ENCODE measurements at places on chromosomes 4 and X.

DNA sequence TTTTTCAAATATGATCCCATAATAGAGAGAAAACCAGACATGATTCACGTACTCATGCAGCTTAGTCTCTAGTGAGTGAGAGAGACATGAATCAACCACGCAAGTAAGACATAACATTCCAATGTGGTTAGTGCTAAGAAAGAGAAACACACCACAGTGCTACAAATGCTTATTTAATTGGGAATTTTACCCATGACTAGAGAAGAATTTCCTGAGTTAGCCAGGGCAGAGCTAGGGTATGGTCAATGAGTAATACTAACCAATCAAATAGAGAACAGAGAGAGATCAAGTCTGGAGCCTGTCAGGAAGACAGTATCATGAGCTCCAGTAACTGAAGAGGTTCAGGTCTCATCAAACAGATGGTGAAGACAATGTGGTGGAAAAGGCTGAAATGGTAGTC, 495.2 kb downstream of the PDGFC start:
- no peak for DNase-seq

GRCh38 chr4:113383111-113383785, 333.8 kb downstream of the ANK2 start:
- DNase-seq, result no peak

- DNase-seq, result no peak
These were observed 184.0 kb upstream of the ZFP42 start for GRCh38 chr4:187811591-187811990.

GRCh38 chrX:67104982-67105757, 438.7 kb upstream of the AR start:
- DNase-seq, result no peak

DNA sequence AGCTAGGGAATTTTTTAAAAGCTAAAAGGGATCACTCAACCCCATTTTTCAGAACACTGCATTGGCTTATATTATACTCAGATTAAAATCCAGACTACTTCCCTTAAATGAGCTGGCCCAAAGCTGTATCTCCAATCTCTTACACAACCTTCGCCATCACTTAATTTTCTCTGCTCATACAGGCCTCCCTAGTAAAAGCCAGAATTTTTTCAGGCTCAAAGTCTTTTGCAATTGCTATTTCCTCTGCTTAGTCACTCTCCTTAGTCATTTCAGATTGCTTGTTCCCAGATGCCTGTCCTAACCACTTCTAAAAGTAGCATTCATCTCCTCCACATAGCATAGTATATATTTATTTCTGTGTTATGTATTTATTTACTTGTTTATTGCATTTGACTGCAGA, 1587.9 kb upstream of the ADGRL3 start:
- no peak for DNase-seq

DNA sequence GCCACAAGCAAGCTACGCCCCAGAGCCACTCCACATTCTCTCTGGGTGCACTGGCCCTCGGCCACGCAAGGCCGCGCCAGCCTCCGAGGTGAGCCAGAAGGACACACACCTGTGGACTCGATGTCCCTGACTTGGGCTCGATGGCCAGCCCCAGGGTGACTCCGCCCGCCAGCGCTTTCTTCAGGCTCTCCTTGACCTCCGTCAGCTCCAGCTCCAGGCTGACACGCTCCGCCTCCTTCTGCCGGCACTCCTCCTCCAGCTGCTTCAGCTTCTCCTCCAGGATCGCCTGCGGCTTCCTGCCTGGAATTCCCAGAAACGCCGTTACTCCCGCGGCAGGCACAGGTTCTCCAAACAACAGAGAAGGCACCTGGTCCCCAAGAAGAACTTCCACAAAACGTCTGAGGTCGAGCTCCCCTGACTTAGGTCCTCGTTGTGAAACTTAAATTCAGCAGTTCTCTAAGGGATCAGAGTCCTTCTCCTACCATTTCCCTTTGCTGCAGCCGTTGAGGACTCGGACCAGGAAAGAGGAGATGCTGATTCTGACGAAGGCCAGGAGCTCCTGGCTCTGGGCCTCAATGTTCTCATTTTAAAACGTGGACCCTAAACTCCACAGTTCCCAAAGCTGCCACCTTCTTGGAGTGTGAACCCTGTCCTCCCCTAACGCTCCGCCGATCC, 166.8 kb downstream of the AFAP1 start:
- no peak for DNase-seq

DNA sequence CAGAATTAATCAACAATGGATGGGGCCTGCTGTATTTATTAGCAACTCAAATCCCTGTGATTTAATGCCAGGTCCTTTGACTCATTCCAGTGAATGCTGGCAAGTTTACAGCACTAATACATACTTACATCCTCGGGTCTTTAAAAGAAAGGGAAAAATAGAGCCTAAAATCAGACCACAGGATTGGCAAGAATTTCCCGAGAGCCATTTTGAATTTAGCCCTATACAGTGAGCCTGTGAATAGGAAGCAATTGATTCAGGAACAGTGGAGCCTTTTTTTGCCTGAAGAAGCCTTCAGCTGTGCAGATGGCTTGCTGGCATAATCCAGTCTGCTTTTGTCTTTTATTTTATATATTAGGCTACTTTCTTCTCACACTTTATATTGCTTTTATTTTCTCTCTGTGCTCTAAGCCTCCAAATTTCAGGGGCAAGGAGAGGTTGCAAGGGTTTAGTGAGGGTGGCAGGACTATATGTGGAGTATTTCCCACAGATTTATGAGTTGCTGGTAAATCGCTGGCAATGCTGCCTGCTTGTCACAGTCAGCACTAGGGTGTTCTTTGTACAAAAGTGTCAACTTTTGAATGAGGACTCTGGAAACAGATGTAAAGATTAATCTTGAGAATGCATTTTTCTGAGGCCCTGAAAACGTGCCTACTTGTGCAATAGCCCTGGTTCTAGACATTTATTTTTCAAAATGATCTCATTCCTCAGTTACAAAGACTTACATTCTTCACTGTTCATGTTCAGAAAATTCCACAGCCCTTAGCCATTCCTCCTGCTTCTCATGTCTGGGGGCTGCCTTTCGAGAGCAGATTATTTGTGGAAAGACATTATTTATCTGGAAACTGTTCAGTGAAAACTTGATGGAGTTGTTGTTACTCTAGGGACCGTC, 303.5 kb downstream of the SPRY1 start:
- no peak for DNase-seq

GRCh38 chr4:147396105-147396504, 84.8 kb upstream of the EDNRA start:
- DNase-seq, result no peak

- DNase-seq, result no peak
These were observed 95.8 kb downstream of the SORBS2 start for GRCh38 chr4:185716141-185716551.

- DNase-seq, result no peak
These were observed 95.1 kb downstream of the GATB start for GRCh38 chr4:151665785-151666127.

GRCh38 chr4:56324011-56324610, 63.2 kb downstream of the AASDH start:
- no peak for DNase-seq

GRCh38 chr4:186840771-186841301, 117.2 kb upstream of the FAT1 start:
- no peak for DNase-seq

GRCh38 chr4:7581477-7581876, 146.7 kb upstream of the PSAPL1 start:
- peak; percentile 17 for DNase-seq

DNA sequence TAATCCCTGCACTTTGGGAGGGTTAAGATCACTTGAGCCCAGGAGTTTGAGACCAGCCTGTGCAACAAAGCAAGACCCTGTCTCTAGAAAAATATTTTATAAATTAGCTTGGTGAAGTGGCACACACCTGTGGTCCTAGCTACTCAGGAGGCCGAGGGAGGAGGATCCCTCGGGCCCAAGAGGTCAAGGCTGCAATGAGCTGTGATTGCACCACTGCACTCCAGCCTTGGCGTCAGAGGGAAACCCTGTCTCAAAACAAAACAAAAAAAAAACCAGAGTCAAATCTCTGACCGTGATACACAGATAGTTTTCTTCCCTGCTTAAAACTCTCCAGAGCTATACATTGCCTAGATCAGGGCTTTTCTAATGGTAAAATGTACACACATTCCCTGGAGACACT, 53.5 kb downstream of the CHST7 start:
- no peak for DNase-seq

DNA sequence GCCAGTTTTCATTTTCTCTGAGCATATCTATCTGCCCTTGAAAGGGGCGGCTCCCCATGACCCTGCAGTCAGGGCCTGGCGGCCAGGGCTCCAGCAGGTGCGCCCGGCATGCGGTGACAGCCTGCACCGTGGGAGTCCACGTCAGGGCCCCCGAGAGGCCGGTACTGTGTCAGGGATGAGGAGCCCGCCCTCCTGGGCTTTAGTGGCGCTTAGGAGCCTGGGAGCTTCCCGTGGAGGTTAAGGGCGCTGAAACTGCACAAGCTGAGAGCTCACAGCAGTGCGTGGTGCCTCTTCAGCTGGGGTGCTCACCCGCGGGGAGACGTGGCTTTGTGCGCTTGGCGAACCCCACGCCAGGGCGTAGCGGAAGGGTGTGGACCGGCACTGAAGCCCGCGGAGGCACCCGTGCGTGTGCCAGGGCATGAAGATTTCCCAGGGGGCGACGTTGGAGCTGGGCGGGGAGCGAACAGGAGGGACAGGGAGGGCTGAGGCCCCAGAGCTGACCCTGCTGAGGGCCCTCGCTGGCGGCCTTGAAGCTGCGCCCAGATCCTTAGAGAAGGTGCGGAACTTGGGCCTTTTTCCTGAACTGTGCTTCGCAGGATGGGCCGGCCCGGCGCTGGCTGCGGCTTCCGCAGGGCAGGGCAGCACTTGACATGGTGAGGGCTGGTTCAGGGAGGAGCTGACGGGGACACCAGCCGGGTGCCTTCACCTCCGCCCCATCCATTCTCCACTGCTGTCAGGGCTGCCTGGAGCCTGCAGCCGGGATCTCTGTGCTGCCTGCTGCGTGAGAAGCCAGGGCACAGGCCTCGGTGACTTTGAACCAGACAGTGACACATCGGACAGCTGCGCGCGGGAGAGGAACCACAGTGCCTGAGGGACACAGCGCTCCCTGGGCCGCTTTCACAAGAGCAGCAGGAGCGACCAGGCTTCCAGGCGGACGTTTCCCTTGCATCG, 32.9 kb downstream of the HTT-AS start:
- peak; percentile 64 for DNase-seq

- no peak for DNase-seq
These were observed 38.6 kb downstream of the RXFP1 start for GRCh38 chr4:158560284-158560683.

DNA sequence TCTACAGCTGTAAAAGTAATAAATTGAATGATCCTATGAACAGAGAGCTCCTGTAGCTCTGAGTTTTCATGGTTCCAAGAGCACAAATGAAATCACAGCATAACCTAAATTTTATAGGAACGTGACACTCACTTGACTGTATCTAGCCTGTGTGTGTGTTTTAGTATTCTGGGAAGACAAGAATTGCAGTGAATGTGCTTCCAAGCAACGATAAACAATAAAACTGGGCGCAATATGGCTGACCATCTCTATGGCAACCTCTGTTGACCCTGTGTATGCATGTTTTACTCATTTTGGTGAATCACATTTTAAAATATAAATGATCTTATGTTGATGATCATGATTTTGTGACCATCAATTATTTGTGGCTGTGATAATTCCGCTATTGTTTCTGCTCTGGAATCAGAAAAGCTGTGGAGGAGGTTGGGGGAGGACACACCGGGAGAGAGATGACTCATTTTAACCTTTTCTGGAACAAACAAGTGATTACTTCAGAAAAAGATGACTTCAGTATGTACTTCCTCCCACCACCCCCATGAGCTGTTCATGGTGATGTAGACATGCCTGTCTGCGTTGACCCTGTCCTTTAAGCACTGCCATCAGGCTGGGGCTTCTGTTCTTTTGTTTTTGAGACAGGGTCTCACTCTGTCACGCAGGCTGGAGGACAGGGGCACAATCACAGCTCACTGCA, 31.8 kb downstream of the USP11 start:
- no peak for DNase-seq

- DNase-seq, result no peak
These were observed 115.1 kb downstream of the CPEB2 start for GRCh38 chr4:15117270-15117946.

GRCh38 chrX:19342331-19342906, 1.3 kb upstream of the PDHA1 start:
- DNase-seq, result no peak

DNA sequence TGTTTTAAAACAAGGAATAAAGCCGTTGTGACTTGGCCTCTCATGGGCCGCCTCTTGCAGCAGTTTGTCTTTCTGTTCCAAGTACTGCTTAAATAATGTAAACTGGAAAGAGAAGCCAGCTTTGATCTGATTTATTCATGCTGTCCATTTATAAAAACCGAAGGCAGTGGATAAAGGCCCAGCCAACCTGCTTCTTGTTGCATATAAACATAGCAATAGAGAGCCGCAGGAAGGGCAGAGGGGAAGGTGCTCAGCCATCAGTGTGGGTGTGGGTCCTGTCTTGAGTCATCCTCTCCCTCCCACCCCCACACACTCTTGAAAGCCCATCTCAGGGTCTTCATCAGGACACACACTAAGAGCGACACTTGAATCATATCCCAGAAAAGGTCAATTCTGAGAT, 187.9 kb upstream of the FAM9B start:
- no peak for DNase-seq

- DNase-seq, result no peak
These were observed 381.1 kb upstream of the MAD2L1 start for GRCh38 chr4:120447774-120448173.

DNA sequence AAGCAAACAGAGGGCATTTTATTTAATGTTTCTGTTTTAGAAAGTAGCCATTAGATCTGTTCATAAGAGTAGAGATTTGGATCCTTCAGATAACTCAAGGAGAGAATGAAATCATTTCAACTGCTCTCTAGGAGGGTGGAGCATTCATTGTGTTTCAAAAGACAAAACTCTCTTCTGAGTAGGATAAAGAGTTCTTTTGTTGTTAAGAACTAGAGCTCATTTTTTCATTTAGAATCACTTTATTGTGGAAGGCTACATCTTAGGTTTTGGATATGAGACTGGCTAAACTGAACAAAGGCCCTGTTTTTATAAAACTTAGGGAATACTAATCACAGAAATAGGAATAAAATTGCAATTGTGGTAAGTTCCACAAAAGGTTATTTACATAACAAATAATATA, 193.9 kb upstream of the PCDH10 start:
- no peak for DNase-seq

GRCh38 chr4:7659429-7660175, 224.9 kb upstream of the PSAPL1 start:
- no peak for DNase-seq

- DNase-seq, result peak; percentile 59
These were observed 600 bp downstream of the BEX4 start for GRCh38 chrX:103215425-103215991.

GRCh38 chr4:148273501-148273986, 168.7 kb downstream of the NR3C2 start:
- DNase-seq, result no peak

DNA sequence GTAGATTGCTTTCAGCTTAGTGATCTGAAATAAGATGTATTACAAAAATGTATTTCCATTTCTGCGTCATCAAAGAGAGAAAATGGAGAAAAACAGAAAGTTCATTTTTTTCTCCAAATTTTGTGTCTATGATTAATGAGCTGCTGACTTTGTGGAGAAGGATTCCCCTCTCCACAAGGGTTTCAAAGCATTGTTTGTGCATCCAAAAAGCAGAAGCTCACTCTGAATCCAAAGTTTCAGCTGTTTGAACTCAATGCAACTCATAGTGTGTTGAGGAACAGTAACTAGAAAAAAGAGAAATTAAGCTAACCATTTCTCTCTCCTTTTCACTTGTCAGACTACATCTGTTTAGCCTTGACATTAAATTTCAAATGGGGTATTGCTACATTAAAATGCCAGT, 62.9 kb upstream of the SLC7A11 start:
- DNase-seq, result no peak

GRCh38 chrX:102599951-102600579, 750 bp downstream of the ARMCX5 start:
- DNase-seq, result no peak

All from H1 (cell line).